CD4-positive, alpha-beta T cell treated with Interleukin-17A for 1 hour (primary cell): ENCODE measurements at places on chromosomes 5 and 9.

GRCh38 chr5:154923441-154924430, 14.3 kb downstream of the GEMIN5 start:
- DNase-seq, result no peak

DNA sequence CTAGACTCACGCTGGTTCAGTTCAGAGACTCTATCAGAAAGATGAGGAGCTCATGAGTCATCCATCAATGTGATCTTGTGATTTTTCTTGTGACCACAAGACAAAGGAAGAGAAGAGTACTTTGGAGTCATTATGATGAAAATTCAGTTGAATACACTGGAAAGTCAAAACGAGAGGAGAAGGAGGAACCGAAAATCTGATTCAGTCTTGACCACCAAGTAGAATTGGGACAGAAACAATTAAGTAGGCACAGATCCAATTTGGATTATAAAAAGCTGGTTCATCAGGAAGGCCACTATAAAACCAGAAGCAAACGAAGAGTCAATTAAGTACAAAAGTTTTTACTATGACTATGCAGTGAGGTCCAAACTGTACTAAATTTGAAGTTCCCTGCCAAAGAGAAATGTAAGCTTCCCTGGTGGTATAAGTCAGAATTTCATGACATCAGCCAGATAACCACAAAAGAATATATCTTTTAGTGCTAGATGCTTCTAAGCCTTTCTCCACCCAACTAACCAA, 90.9 kb downstream of the THBS4 start:
- peak; percentile 47 for DNase-seq

GRCh38 chr5:167708449-167708848, 583.0 kb upstream of the WWC1 start:
- no peak for DNase-seq

- DNase-seq, result peak; percentile 74
Observed at GRCh38 chr5:134122530-134122929, 8.0 kb downstream of the TCF7 start.

GRCh38 chr5:77492653-77493000, 511 bp upstream of the WDR41 start:
- DNase-seq, result no peak

- no peak for DNase-seq
Observed at GRCh38 chr9:11749396-11749795, 943.8 kb upstream of the TYRP1 start.

DNA sequence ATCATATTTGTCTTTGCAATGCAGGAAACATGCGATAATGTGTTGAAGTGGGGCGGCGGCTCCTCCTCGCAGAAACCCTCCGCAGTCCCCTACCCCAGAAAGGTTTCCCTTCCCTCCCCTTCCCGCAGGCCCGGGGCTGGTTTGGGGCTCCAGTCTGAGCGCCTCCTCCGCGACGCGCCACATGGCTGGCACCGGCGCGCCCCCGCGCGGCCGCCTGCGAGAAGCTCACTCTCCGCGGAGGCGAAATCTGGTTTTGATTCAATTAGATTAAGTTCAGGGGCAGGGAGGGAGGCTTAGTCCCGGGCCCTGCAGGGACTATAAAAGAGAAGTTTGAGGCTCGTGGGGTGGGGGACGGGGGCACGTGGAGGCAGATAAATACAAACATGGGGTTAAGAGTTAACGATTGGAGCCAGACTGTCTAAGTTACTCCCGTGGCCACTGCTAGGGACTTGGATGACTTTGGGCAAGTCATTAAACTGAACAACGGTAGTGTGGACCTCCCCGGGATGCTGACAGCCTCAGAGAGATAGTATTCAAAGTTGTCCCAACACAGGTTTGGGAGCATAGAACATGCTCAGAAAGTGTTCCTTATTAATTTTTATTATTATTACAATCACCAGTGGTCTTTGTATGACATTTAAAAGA, 69.4 kb downstream of the MSX2 start:
- peak; percentile 33 for DNase-seq

DNA sequence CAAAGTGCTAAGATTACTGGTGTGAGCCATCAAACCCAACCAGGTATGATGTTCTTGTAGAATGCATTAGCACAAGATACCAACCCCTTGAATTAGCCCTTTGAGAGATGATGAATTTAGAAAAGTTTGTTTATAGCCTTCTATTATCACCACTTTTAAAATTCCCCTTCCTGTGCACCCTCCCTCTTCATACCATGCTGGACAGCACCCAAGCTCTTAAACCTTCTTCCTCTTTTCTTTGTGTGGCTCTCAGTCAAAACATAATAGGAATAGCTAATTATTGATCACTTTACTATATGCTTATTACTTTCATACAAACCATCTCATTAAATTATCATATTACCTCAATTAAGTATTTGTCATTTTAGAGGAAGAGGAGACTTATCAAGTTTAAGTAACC, 87.6 kb upstream of the TMED7 start:
- no peak for DNase-seq

DNA sequence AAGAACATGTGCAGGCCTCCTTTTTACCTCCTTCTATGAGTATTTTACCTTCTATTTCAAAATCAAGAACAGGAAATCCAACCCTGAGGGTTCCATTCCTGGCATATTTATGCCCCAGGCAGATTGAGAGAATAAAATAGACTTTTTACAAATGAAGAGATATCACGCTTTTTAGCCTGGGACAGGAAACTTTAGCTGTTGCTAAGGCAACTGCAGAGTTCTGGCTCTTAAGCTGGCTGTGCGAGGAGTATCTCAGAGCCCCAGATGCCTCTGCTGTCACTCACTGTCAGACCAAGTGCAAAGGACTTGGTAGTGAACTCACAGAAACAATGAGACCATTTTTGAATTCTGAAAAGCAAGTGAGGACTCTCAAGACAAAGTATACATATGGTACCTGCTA, 69.5 kb upstream of the HSPB3 start:
- no peak for DNase-seq

- no peak for DNase-seq
Observed at GRCh38 chr9:114364134-114365041, 23.4 kb downstream of the AKNA start.

DNA sequence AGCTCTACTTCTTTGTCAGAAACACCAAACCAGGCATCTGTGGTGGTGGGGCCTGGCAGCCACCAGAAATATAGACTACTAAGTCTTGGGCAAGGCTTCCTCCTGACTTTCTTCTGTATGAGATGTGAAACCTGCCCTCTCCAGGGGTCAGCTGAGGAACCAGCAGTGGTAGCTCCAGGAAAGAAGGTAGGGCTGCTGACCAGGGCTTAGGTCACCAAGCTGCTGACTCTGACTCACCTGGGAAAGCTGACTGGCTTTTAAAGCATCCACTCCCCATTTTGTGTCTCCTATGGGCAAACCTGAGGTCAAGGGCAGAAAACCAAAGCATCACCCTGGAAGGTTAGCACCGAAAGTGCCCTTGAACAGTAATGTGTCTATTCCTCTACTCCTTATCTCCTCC, 10.4 kb upstream of the SH3TC2 start:
- DNase-seq, result no peak

GRCh38 chr9:18805386-18805785, 227.6 kb downstream of the SAXO1 start:
- no peak for DNase-seq

GRCh38 chr9:129626625-129627284, 792 bp downstream of the NTMT1 start:
- DNase-seq, result peak; percentile 48

GRCh38 chr5:643811-644271, 31.7 kb downstream of the CEP72 start:
- DNase-seq, result no peak

GRCh38 chr5:10583663-10584572, 20.0 kb downstream of the ANKRD33B start:
- DNase-seq, result no peak

- no peak for DNase-seq
Observed at GRCh38 chr9:88090151-88090581, 48.1 kb downstream of the SPATA31C2 start.

DNA sequence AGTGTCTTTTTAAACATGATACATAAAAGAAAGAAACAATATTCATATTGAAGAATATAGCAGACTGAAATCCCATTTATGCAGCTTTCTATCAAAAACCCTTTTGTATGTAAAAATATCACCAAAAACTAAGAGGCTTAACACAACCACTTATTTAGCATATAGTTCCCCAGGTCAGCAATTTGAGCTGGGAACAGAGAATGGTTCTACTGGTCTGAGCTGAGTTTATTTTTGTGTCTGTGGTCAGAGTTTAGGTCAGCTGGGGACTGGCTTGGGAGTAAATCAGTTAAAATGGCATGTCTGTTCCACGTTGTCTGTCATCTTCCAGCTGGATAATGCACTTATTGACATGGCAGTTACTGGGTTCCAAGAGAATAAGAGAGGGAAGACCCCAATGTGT, 165.0 kb downstream of the TMEM232 start:
- DNase-seq, result no peak

DNA sequence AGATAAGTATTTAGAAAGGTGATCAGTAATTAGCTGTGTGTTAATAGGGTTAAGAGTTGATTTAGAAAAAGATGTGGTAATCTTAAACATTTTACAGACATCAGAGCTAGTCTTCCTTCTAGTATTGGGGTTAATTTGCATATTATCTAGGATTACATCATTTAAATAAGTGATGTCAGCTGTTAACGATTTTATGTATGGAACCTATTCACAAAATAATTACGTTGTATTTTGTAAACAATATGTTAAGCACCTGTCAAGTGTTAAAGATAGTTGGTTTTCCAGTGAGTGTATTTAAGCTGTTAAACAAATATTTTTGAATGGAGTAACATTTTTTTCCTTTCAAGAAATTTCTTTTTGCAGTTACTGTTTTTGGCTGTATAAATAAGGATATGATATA, 2.2 kb downstream of the DCP2 start:
- no peak for DNase-seq

- DNase-seq, result peak; percentile 40
Observed at GRCh38 chr5:168409591-168410458, 76.4 kb upstream of the RARS1 start.

GRCh38 chr9:127176631-127177030, 54.2 kb upstream of the ANGPTL2 start:
- no peak for DNase-seq

DNA sequence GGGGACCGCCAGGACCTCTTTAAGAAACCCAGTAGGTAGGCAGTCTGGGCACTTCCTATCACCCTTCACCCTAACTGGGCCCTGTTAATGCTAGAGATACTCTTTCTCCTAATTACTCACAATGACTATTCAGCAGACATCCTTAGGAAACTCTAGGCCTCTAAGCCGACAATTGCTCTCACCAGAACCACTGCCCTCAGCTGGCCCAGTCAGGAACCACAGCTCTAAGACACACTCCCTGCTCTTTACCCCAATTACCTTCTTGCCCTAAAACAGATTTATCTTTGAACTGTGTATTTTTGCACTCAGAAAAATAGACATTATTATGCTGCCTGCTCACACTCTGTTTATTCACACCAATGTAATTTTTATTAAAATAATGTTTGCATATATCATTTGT, 432.6 kb upstream of the SLC30A5 start:
- DNase-seq, result no peak

GRCh38 chr5:95809414-95809960, 13.0 kb downstream of the GLRX start:
- DNase-seq, result no peak

- no peak for DNase-seq
Observed at GRCh38 chr9:13952906-13953305, 361.0 kb downstream of the NFIB start.

DNA sequence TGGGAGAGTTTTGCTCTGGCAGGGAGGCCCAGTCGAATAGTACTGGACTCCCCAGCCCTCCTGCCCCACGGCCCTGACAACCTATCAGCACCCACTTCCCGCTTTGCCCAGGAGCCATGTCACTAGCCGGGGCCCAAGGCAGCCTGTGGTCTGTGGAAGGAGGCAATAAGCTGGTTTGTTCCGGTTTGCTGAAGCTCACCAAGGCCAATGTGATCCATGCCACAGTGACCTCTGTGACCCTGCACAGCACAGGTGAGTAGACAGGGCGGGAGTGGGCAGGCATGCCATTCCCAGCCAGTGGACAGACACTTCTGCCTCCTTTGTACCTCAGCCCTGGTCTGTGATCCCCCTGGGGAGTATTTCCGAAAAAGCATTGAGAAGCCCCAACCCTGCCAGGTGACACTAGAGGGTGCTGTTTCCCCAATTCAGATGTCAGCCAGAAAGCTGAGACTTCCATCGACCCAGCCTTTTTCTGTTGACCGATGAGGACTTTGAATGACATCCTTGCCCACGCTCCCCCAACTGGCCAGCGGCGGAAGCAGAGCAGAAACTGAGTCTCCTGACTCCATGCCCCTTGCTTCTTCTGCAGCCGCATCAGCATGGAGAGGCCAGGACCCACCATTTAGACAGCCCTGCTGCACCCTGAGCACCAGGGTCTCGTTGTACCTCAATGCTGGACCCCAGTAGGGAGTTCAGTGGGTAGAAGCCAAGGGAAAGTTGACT, 9.6 kb downstream of the PCYOX1L start:
- DNase-seq, result peak; percentile 61

DNA sequence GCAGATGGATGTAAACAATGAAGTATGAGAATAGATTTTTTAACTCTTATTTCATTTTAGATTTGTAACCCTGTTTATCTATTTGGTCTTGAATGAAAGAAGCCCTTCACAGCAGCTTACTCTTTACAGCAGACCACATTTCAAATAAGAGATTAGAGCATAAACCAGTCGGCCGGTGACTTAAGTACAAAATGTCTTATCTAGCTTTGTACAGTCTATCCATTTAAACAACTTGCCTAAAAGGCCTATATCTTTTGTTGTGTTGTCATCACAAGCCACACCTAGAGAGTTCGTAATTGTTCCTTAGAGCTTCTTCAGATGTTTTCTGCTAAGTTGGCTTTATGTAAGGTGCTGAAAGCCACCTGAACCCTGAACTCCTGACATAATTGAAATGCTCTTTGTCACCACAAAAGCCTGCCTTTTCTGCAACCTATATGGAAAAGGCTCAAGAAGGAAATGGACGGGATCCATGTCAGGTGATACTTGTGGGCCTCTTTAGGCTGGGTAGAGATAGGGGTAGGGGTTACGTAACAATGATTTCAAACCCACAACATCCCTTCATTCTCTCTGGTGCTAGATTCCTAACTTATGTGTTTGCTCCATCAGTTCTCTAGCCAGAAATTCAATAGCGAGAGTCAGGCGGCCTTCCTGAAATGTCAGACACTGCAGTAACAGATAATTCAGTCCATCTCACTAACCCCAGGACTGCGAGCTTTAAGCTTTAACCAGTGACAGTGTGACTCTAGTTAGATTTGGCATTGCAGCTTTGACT, 162.5 kb downstream of the CD180 start:
- DNase-seq, result no peak

DNA sequence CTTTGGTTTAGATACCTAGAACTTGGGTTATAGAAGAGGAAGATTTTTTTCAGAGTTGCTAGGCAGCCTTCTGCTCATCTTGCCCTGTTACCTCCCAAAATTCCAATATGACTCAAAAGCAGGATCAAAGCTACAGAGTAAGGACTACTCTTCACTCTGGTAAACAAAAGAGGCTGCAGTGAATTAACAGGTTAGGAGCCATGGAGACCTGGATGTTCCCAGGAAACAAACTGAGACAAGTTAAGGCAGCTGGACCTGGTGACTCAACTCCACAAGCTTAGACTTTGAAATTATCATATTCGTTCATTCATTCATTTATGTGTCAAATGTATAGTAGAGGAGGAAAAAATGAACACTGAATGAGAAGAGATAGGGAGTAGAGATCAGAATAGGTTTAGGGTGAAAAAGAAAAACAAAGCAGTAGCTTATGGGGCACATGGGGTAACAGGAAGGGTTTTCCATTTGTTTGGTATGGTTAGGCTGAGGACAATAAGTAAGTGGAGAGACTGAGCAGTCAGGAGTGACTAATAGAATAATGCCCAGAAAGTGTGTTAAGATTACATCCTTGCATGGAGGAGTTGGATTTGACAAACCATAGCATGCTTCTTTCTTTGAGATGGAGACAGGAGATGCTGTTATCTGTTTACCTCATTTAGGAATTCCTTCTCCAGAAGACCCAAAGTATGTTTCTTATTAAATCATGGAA, 464.0 kb upstream of the ZNF608 start:
- no peak for DNase-seq
